Naive thymus-derived CD8-positive, alpha-beta T cell (primary cell): ENCODE measurements at places on chromosomes 2 and 18. TPM values are rescaled to one million over a fixed set of nuclear protein-coding genes. Genes with fewer than 3 reads are reported as not detected.

GORASP2 gene
- polyA plus RNA-seq, result 89.2 TPM

DNA sequence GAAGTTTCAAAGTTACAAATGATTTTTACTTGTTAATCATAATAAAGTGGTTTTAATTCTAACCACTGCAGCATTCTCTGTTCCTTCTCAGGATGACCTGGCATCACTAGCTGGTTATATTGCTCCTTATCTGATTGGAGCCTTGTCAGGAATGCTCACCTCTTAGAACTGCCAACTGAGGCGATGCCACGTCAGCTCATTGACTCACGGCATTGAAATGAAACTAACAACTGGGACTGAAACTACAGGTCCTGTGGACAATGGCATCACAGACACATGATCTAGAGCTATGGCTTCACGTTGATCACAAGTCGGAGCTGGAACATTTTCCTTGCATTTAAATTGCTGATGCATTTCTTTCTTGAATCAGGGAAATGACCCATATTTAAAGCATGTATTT, 54.9 kb upstream of the MAP2 start:
- H3K36me3 ChIP-seq, result no peaks in the 10 kb centered on the region
- no peak overlapping the region for H3K4me3 ChIP-seq
- H3K27ac ChIP-seq, result no peak overlapping the region
- no peaks in the 10 kb centered on the region for H3K4me1 ChIP-seq
- no peak for DNase-seq

- peaks cover 23% of the 10 kb centered on the region for H3K27me3 ChIP-seq
- no peak for DNase-seq
- no peaks in the 10 kb centered on the region for H3K4me1 ChIP-seq
- H3K36me3 ChIP-seq, result no peaks in the 10 kb centered on the region
- peak overlapping the region; percentile 79 for H3K4me3 ChIP-seq
Measured at GRCh38 chr18:10455726-10456453, 1.5 kb downstream of the APCDD1 start.

GRCh38 chr18:37012452-37012851, 183.5 kb downstream of the KIAA1328 start:
- H3K27ac ChIP-seq, result no peak overlapping the region
- DNase-seq, result no peak
- peaks cover 64% of the 10 kb centered on the region for H3K36me3 ChIP-seq

FAHD2A gene
- 20.6 TPM for polyA plus RNA-seq

- no peaks in the 10 kb centered on the region for H3K4me1 ChIP-seq
- peaks cover 4% of the 10 kb centered on the region for H3K36me3 ChIP-seq
- no peak for DNase-seq
Measured at GRCh38 chr2:152126664-152127063, 27.8 kb upstream of the CACNB4 start.

GRCh38 chr2:216765761-216766262, 70.5 kb upstream of the IGFBP5 start:
- no peak overlapping the region for H3K4me3 ChIP-seq
- DNase-seq, result no peak
- H3K36me3 ChIP-seq, result no peaks in the 10 kb centered on the region
- H3K4me1 ChIP-seq, result peaks cover 4% of the 10 kb centered on the region
- H3K27me3 ChIP-seq, result peaks cover 11% of the 10 kb centered on the region

VWC2L gene
- not detected for polyA plus RNA-seq

- no peaks in the 10 kb centered on the region for H3K36me3 ChIP-seq
- peak; percentile 79 for DNase-seq
- peak overlapping the region; percentile 72 for H3K4me3 ChIP-seq
- no peak overlapping the region for H3K27ac ChIP-seq
Measured at GRCh38 chr2:106542746-106543359, 55.7 kb downstream of the CD8B2 start.

GRCh38 chr2:127421116-127421800, 3.0 kb downstream of the PROC start:
- peaks cover 5% of the 10 kb centered on the region for H3K36me3 ChIP-seq
- H3K4me3 ChIP-seq, result no peak overlapping the region
- peaks cover 12% of the 10 kb centered on the region for H3K4me1 ChIP-seq
- no peak for DNase-seq
- H3K27me3 ChIP-seq, result peaks cover 57% of the 10 kb centered on the region

SKOR2 gene
- polyA plus RNA-seq, result not detected

- H3K4me3 ChIP-seq, result no peak overlapping the region
- H3K27me3 ChIP-seq, result no peaks in the 10 kb centered on the region
- no peak overlapping the region for H3K27ac ChIP-seq
- H3K36me3 ChIP-seq, result no peaks in the 10 kb centered on the region
- H3K4me1 ChIP-seq, result no peaks in the 10 kb centered on the region
- no peak for DNase-seq
Measured at GRCh38 chr18:8937160-8938094, 165.1 kb upstream of the NDUFV2 start.

DNA sequence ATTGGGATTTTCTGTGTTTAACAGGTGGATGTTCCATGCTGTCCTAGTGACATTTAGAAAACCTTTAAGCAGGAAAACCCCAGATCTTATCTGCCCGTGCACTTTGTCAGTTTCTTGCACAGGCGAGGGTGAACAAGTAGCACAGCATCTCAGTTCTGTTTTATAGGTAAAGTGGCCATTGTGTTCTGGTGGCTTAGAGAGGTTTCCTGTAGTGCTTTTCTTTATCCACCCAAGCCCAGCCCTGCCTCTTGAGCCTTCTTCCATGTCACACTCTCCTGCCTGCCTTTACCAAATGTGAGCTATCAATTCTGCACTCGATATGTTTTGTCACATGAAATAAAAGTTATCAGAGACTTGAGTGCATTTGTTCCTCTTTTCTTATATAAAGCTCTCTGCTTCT, 135.3 kb upstream of the NOSTRIN start:
- peaks cover 12% of the 10 kb centered on the region for H3K36me3 ChIP-seq
- no peak overlapping the region for H3K27ac ChIP-seq
- DNase-seq, result no peak
- no peak overlapping the region for H3K4me3 ChIP-seq
- no peaks in the 10 kb centered on the region for H3K27me3 ChIP-seq

- no peaks in the 10 kb centered on the region for H3K36me3 ChIP-seq
- no peak overlapping the region for H3K27ac ChIP-seq
- H3K4me1 ChIP-seq, result no peaks in the 10 kb centered on the region
- no peak for DNase-seq
- H3K4me3 ChIP-seq, result no peak overlapping the region
Measured at GRCh38 chr2:98282109-98282508, 64.1 kb upstream of the CNGA3 start.

DNA sequence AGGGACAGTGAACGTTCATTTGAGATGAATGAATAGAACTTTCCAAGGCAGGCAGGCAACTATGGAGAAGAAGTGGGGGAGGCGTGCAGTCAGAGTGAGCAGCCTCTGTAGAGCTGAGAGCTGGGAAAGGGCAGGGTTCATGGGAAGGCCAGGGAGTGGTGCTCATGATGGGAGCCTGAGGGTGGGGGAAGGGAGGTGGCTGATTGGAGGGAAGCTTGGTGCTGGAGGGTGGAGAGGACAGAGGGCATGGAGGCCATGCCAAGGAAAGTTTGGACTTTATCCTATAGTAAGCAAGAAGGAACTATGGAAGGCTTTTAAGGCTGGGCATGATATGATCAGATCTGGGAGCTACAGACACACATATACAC, 47.6 kb upstream of the LGALSL start:
- H3K27ac ChIP-seq, result no peak overlapping the region
- DNase-seq, result no peak
- H3K27me3 ChIP-seq, result no peaks in the 10 kb centered on the region
- H3K36me3 ChIP-seq, result no peaks in the 10 kb centered on the region
- H3K4me1 ChIP-seq, result peaks cover 5% of the 10 kb centered on the region
- H3K4me3 ChIP-seq, result no peak overlapping the region

DNA sequence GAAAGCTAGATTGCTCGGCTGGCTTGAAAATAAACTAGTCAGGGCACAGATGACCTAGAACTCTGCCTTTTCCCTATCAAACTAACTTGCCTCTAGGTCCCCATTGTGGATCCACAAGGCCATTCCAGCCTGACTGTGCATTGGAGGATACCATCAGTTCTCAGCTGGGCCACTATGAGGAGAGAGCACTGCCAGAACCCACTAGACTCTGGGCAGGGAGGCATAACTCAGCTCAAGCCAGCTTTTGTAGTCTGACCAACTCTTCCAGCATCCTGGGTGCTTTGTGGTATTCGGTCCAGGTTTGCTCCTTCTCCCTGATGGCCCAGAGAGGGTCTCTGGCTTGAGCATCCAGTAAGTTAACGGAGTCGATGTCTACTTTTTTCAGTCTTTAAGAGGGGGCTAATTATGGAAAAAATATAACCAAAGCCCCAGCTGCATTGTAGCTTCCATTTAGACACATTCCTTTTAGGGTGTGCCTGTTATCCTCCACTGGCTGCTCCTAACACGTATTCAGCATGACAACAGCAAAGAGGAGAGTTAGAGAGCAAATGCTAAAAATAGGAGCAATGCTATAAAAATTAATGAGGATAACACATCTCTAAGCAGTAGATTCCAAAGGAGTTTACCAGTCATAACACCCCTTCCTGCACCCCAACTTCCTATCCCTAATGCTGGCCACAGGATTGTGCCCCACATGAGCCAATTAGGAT, 15.2 kb downstream of the GKN2 start:
- H3K36me3 ChIP-seq, result no peaks in the 10 kb centered on the region
- DNase-seq, result no peak
- H3K4me3 ChIP-seq, result no peak overlapping the region
- H3K27me3 ChIP-seq, result peaks cover 4% of the 10 kb centered on the region
- no peaks in the 10 kb centered on the region for H3K4me1 ChIP-seq

CCDC121 gene
- polyA plus RNA-seq, result 0.38 TPM

- no peaks in the 10 kb centered on the region for H3K36me3 ChIP-seq
- DNase-seq, result no peak
- no peak overlapping the region for H3K27ac ChIP-seq
- H3K4me1 ChIP-seq, result no peaks in the 10 kb centered on the region
Measured at GRCh38 chr2:62529758-62530157, 23.8 kb upstream of the TMEM17 start.

- no peak overlapping the region for H3K27ac ChIP-seq
- no peak for DNase-seq
- H3K36me3 ChIP-seq, result no peaks in the 10 kb centered on the region
- H3K27me3 ChIP-seq, result peaks cover 5% of the 10 kb centered on the region
- H3K4me1 ChIP-seq, result peaks cover 7% of the 10 kb centered on the region
Measured at GRCh38 chr2:44097322-44097907, 71.3 kb upstream of the PPM1B start.

DNA sequence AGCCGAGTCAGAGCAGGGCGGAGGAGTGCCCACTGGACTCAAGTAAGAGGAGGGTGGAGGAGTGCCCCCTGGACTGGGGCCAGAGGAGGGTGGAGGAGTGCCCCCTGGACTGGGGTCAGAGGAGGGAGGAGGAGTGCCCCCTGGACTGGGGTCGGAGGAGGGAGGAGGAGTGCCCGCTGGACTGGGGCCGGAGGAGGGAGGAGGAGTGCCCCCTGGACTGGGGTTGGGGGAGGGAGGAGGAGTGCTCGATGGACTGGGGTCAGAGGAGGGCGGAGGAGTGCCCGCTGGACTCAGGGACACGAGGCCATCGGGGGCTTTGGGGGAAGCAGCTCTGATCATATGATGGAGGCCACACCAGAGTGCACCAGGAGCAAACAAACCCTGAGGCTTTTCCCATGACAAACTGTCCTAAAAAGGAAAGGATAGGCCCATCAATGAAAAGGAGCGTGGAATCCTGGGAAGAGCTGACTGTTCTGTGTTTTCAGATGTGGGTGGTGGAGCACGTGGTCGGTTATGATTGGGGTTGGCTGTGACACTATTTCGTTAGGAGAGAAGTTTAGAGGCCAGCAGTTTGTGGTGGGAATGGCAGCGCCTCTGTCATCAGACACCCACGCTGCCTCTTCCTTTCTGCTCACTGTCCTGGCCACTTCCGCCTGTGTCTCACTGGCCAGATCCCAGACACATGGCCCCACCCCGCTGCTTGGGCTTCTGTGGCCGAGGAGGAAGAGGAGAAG, 24.5 kb upstream of the HPCAL1 start:
- no peak overlapping the region for H3K4me3 ChIP-seq
- DNase-seq, result no peak
- no peaks in the 10 kb centered on the region for H3K36me3 ChIP-seq
- peak overlapping the region; percentile 55 for H3K27ac ChIP-seq

GRCh38 chr2:10493075-10493633, 45.0 kb upstream of the ODC1 start:
- peak overlapping the region; percentile 82 for H3K27ac ChIP-seq
- peaks cover 33% of the 10 kb centered on the region for H3K4me1 ChIP-seq
- no peak for DNase-seq
- no peaks in the 10 kb centered on the region for H3K36me3 ChIP-seq
- H3K27me3 ChIP-seq, result peaks cover 7% of the 10 kb centered on the region

GRCh38 chr18:48612917-48613316, 74.1 kb downstream of the CTIF start:
- H3K27me3 ChIP-seq, result no peaks in the 10 kb centered on the region
- H3K27ac ChIP-seq, result no peak overlapping the region
- H3K36me3 ChIP-seq, result no peaks in the 10 kb centered on the region
- H3K4me1 ChIP-seq, result no peaks in the 10 kb centered on the region
- no peak overlapping the region for H3K4me3 ChIP-seq
- DNase-seq, result no peak

DNA sequence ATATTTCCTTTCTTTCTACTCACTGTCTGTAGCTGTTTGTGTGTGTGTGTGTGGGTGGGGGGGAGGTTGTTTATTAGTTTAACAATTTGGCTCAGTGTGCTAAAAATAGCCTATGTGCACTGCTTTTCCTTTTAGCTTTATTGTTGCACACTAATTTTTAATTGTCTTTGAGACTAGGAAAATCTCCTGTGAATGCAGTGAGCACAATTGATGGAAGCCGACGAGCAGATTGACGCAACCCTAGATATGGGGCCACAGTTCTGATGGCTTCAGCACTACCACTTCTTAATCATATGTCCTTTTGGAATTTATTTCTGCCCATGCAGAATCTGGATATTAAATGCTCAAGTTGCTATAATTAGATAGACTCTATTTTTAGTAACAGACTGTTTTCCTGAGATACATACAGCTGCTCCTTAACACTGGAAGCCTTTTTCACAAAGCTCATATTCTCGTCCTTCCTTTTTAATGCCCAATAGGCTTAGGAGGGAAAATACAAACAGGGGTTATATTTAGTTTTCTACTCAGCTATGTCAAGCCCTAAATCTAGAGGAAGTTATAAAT, 109.1 kb downstream of the IRS1 start:
- no peak overlapping the region for H3K27ac ChIP-seq
- peaks cover 2% of the 10 kb centered on the region for H3K4me1 ChIP-seq
- H3K4me3 ChIP-seq, result no peak overlapping the region
- no peaks in the 10 kb centered on the region for H3K36me3 ChIP-seq
- H3K27me3 ChIP-seq, result peaks cover 3% of the 10 kb centered on the region
- DNase-seq, result no peak

CGREF1 gene
- polyA plus RNA-seq, result 0.69 TPM

UGT1A5 gene
- not detected for polyA plus RNA-seq

- no peak overlapping the region for H3K4me3 ChIP-seq
- H3K27ac ChIP-seq, result no peak overlapping the region
- DNase-seq, result no peak
- H3K27me3 ChIP-seq, result no peaks in the 10 kb centered on the region
Measured at GRCh38 chr18:13178976-13179375, 39.6 kb upstream of the LDLRAD4 start.
